ENCODE measurements at places on chromosomes 5 and 9.

DNA sequence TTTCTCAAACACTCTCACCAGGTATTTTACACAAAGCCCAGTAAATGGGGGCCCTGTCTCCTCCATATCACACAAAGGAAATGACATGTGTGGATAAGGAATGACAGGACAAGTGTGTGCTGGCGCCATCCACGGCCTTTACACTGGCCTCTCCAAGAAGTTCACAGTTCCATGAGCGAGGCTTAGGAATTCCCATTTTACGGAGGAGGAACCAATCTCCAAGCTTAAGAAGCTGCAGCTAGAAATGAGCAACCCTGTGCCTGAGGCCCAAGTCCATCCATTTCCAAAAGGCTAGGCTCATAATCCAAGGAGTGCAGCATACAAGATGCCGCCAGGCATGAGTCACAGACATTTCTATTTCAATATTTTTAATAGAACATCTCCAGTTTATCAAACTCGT, 203.4 kb downstream of the AUH start:
- no peak for DNase-seq

GRCh38 chr5:150298701-150299451, 3.8 kb downstream of the ARSI start:
- no peak for DNase-seq

DNA sequence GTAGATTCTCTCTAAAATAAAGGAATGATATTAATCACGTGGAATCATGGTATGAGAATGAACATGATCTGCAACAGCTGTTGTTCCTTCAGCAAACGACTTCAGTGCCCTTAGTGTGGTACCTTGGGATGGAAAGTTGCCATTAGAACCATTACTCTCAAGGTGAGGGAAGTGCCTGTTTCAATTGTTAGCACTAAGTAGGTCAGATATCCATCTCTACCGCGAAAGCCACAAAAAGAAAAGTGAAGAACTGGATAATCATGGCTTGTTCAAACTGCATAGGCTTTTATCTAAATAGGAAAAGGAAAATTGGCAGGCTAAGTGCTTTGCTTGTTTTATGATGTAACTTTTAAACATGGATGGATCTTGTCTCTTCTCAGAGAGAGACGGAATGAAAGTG, 380.7 kb downstream of the MRPS30 start:
- no peak for DNase-seq

- peak; percentile 11 for DNase-seq
Observed at GRCh38 chr5:149581931-149582768, 852 bp downstream of the ARHGEF37 start.

DNA sequence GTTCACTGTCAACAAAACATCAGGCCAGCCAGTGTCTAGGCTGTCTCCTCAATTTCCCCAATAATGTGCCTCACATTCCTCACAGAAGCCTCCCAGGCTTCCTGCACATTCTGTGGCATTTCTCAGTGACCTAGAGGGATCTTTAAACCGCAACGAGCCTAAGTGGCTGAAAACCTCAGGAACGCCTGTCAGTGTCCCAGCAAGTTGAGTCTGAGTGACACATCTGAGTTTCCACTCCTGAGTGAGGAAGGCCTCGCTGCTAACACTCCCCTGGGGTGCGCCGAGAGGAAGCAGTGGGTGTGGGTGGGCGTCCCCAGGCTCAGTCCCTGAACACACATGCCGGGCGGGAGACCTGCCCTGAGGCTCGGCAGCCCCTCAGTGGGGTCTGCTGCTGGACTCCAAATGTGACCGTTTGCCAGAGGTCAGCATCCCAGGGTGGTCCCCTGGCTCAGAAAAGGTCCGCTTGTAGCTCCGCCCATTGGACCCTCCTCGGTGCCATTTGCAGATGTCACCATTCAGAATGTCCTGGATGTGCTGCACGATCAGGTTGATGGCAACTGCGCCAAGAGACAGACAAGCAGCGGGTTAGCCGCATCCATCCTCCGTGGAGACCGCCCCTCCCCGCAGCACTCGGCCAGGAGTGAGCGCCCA, 6.3 kb downstream of the UCK1 start:
- DNase-seq = no peak

DNA sequence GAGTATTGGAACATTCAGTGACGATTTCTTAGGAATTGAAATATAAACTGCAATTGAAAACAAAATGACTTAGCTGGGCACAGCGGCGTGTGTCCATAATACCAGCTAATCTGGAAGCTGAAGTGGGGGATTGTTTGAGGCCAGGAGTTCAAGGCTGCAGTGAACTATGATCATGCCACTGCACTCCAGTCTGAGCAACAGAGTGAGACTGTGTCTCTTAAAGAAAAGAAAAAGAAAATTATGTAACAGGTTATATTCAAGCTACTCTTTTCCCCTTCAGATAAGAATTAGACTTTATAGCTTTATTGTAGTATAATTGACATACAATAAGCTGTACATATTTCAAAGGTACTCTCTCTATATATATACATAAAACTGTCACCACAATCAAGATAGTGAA, 6.4 kb downstream of the SLC26A2 start:
- no peak for DNase-seq

DNA sequence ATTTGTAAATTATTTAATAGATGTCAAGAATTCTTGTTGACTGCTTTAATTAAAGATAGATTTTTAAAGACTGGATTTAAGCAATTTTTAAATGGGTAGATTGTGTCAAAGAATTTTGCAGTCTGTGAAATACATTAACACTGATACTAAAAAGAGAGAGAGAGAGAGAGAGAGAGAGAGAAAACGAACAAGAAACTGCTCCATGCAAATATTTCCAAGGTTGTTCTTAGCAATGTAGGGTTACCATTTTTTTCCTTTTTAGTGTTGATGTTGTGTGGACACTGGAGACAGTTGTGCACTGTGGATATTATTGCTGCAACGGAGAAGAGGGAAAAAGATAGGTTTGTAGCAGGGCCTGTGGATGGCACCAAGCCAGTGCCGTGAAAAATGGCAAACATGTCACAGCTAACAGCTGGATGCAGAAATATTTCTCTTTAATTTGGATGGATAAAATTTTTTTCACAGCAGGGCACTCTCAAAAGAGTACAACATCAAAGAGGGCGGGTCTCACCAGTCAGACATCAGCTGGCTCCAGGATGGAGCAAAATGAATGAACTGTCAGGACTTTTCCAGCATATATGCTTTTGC, 58.2 kb downstream of the PRDM6 start:
- no peak for DNase-seq

DNA sequence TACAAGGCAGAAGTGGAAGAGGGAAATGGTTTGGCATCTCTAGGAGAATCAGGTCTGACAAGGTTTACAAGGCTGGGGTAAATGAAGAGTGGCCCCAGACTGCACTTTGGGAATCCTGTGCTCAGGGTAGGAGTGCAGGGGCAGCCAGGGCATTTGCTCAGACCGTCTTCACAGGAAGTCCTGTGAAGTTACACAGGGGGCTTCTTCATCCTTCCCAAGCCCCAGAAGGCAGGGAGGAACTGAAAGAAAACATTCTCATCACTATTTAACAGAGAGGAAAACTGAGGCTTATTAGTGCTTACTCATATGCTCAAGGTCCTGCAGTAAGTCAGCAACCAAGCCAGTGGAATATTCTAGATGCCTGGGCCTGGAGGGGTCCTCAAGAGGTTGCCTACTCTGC, 80.7 kb downstream of the NRG2 start:
- no peak for DNase-seq

DNA sequence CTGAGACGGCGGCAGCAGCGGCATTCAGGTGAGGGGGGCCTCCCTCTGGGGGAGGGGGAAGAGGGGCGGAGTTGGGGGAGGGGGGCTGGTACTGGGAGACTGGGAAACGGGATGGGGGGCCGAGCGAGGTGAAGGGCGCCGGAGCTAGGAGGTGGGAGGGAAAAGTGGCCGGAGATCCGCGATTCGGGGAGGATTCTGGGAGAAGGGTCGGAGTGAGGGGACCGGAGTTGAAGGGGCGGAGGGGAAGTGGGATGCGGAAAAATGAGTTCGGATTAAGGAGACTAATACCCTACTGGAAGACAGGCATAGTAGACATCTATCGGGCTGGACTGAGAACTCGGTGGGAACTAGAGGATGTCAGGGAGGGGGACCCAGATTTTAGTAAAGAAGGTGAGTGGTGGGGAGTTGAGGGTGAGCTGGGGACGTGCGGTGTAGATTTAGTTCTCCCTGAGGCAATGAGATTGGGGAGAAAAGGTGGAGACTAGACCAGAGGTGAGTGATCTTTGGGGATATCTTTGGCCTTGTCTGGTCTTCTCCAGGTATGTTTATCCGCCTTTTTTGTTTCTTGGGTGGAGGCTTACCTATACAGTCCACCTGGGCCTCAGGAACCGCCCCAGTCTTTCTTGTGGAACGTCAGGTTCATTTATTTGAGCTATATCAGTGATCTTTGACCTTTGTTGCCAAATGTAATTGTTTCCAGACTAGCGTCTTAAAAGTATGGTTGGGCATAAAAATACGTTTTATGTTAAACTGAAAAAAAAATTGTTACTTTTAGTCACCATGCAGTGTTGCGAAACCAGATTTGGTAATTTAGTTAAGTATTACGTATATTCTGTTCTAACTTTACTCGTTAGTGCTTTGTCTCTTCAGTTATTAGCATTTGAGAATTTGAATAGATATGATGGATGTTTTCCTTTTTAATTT, 632 bp downstream of the UBAP1 start:
- DNase-seq = peak; percentile 87

DNA sequence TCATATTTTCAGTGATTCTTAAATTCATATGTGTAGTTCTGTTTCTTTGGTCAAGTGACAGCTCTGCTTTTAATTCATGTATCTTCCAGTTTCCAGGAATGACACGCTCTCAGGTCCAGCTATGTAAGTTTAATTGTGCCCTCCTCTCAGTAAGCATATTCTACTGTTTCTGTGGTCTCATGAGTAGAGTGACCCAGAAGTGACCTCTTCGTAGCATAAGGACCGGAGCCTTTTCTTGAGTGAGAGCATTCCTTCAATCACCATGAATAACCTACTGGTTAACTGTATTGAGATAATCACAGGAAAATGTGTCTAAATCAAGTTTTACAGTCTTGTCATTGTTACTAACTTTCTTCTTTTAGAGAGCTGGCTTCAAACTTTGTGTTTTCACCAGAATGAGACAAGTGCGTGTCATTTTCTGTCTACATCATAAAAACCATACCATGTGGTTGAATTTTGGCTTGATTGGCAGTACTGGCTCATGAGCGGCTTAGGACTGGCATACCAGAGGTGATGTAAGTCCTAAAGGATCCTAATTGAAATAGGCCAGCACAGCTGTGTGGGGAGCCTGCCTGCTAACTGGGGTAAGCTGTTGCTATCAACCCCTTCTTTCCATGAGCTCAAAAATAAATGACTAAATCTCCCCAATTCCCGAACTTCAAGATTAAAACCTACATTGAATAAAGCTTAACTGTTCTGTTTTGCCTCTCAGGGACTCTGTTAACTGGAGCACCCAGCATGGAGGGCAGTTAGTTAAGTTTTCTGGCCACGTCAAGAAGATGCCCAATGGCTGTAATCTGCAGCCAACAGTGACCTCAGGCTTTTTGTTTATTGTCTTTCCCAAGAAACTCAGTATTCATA, 4.8 kb downstream of the ADAMTSL1 start:
- DNase-seq = no peak

GRCh38 chr5:151556806-151557205, 34.3 kb downstream of the FAT2 start:
- DNase-seq = no peak

DNA sequence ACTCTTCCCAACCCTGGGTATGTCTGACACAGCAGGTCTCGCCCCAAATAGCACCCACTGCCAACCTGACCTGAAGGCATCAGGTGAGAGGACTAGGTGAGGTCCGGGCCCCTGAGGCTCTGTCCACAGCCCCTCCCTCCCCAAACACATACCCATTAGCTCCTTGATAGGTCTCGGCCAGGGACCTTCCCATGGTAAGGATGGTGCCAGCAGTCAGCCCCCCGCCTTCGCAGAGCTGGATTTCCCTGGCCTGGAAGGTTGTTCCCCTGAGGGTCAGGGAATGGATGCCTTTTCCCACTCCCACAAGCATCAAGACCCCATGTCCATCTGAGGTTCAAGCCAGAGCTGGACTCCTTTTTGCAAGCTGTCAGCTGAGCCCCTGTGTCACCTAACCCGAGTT, 2.7 kb downstream of the ENHO start:
- no peak for DNase-seq

DNA sequence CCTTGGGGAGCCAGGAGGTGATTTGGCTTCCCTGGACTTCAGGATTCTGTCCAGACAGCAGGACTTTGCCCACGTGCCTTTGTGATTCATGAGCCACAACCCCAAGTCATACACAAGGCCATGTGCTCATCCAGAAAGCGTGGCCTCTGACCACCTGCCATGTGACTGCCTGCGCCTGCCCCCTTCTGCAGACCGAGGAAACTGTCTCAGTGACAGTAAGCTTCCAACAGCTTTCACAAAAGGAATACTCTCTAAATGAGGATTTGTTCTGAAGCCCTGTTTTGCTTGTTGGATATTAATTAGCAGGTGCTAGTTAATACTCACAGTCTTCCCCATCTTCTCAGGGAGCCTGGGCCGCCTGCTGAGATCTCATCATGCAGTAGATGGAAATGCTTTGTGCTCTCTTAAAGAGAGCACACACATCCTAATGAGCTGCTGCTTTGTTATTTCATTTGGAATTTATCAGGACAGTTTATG, 36.9 kb upstream of the ANGPTL2 start:
- no peak for DNase-seq

- DNase-seq = no peak
Observed at GRCh38 chr9:17799369-17799768, 220.5 kb downstream of the SH3GL2 start.

DNA sequence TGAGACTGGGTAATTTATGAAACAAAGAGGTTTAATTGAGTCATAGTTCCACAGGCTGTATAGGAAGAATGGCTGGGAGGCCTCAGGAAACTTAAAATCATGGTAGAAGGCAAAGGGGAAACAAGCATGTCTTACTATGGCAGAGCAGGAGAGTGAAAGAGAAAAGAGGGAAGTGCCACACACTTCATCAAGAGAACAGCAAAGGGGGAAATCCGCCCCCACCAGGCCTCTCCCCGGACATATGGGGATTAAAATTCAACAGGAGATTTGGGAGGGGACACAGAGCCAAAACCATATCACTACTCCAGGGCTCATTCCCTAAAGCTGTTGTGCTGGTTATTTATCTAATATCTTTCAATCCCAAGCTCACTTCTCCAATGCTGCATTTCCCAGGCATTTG, 50.2 kb upstream of the NR3C1 start:
- no peak for DNase-seq

GRCh38 chr5:179336871-179337795, 8.1 kb downstream of the ADAMTS2 start:
- DNase-seq = no peak

- DNase-seq = no peak
Observed at GRCh38 chr9:10265153-10265631, 347.6 kb downstream of the PTPRD start.

- DNase-seq = no peak
Observed at GRCh38 chr9:75063556-75064305, 24.2 kb downstream of the NMRK1 start.

DNA sequence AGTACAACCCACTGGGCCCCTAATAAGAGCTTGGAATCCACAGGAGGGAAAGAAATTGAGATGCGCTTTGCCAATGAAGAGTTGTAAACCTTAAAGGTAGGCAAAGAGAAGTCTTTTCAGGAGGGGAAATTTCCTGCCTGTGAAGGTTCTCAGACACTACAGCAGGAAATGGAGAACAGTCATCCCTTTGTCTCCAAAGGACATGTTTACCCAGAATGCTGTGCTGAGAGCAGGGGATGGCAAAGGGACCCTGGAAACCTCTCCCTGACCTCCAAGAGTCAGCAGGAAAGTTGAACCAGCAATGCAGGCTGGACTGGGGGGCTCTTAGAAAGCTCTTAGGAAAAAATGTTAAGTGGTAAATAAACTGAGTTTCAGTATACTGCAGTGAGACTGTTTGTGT, 103.2 kb downstream of the AK8 start:
- DNase-seq = no peak

GRCh38 chr9:34994260-34994899, 4.8 kb downstream of the DNAJB5 start:
- peak; percentile 72 for DNase-seq

Measured in NCI-H526 (cell line).